ENCODE measurements at places on chromosomes 1 and 21.

DNA sequence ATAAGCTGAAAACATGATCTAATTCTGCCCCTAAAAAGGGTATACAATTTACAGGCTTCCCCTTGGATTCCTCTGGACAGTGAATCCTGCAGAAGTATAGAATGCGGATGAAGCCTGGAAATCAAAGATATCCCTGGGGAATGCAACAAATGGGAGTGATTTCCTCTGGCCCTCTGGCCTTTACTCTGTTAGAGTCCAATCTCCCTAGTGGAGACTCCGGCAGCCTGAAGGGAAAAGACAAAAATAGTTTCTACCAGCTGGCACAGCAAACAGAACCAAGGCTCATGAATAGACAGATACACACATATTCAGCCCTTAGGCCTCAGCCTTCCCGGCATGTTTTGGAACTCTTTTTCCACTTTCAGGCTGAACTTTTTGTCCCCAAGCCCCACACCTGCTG lies 3.9 kb upstream of the LRRC52 start:
- no peak for DNase-seq

DNA sequence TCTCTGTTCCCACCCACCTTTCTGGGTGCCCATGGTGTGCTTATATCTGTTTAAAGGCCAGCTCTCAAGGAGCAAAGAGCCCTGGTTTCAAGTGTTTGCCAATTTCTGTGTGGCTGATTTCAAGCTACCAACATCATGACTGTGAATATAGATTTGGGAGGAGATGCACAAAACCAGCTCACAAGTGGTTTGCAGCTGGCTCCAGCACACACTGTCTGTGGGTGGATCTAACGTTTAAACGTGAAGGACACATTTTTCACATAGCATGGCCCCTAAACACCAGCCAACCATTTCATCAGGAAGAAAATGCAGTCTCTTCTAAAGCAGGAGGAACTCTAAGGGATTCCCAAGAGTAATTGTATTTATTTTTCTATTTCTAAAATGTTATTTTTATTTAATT lies 65.2 kb downstream of the FCRL5 start:
- peak; percentile 41 for DNase-seq

GRCh38 chr1:30312226-30312625 lies 411.2 kb downstream of the MATN1 start:
- DNase-seq, result no peak

GRCh38 chr1:3463013-3463385 lies 8.5 kb downstream of the ARHGEF16 start:
- DNase-seq, result no peak

- DNase-seq, result no peak
These were observed 10.4 kb downstream of the IFI44L start for GRCh38 chr1:78630600-78630999.

DNA sequence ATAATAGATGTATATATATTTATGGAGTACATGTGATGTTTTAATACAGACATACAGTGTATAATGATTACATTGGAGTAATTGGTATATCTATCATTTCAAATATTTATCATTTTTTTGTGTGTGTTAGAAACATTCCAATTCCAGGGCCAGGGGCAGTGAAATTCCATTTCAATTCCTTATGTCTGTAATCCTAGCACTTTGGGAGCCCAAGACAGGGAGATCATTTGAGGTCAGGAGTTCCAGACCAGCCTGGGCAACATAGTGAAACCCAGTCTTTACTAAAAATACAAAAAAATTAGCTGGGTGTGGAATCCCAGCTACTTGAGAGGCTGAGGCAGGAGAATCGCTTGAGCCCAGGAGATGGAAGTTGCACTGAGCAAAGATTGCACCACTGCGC lies 30.4 kb upstream of the PDC start:
- DNase-seq, result no peak

DNA sequence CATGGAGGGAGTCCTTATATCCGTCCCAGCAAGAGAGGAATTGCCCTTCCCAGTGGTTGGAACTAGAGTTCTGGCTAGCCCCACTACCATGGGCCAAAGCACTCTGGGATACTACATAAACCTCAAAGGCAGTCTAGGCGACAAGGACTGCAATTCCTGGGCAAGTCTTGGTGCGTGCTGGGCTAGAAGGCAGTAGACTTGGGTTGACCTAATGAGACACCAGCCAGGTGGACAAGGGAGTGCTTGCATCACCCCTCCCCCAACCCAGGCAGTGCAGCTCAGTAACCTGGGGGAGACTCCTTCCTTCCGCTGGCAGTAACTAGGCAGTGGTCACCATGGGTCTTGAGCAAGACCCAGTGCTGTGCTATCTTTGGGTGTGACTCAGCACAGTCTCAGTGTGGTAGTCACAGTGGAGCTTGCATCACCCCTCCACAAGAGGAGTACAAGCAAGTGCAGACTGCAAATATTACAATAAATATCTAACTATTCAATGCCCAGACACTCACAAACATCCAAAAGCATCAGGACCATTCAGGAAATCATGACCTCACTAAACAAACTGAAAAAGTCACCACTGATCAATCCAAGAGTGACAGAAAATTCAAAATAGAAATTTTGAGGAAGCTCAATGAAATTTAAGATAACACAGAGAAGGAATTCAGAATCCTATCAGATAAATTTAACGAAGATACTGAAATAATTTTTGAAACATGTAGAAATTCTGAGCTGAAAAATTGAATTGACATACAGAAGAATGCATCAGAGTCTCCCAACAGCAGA lies 84.7 kb upstream of the LYPLAL1 start:
- DNase-seq, result peak; percentile 97

- no peak for DNase-seq
These were observed 1326.5 kb downstream of the PLA2G4A start for GRCh38 chr1:188155261-188155660.

DNA sequence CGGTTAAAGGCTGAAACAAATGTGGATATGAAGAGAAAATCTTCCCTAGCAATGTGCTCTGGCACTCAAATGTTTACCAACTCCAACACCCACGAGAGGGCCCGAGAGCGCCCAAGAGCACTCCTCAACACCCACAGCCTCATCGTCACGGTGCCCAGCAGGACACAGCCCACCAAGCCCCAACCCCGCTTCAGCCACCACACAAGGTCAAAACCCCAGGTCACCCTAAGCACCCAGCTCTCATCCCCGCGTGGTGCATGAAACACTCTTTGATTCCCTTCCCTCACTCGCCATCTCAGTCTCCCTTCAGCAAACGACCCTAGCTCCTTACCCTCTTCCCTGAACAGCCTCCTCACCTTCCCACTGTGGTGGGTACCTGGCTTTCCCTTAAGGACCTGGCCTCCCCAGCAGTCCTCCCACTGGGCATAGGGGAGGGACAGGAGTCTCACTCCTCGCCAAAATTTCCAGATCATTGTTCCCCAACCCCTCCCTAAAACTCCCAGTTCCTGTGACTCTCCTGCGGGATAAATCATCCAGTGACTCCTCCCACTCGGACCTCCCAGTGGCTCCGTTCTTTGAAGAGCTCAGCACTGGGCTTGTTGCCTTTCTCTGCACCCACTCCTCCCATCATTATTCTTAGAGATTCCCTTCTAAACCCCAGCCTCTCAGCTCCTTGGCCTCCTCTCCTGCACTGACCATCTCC lies 170.4 kb upstream of the SYT6 start:
- no peak for DNase-seq

GRCh38 chr1:108862698-108863477 lies 6.0 kb upstream of the AKNAD1 start:
- DNase-seq, result no peak

DNA sequence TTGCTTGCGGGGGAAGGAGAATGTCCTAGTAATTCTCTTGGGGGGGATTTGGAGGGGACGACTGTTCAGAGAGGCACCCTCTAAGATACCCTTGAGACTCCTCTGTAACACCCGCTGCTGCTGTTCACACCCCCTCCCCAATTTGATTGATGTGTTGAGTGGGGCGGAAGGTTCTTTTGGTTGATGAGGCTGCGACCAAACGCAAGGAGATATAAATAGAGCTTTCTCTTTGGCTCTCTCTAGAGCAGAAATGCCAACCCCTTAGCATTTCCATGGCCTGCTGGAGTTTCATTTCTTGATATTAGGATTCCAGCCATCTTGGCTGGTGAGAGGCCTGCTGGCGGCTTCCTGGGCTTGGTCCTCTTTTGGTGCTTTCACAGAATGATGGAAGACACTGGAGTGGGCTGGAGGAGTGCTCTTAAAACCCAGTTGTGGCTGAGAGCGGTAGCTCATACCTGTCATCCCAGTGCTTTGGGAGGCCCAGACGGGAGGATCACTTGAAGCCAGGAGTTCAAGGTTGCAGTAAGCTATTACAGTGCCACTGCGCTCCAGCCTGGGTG lies 2.0 kb downstream of the PIK3CD start:
- DNase-seq, result no peak

GRCh38 chr21:35036465-35037383 lies 12.4 kb downstream of the RUNX1 start:
- DNase-seq, result no peak

- no peak for DNase-seq
These were observed 4.6 kb downstream of the COL9A2 start for GRCh38 chr1:40312238-40313205.

GRCh38 chr1:17887661-17888371 lies 132.7 kb downstream of the ACTL8 start:
- DNase-seq, result no peak

DNA sequence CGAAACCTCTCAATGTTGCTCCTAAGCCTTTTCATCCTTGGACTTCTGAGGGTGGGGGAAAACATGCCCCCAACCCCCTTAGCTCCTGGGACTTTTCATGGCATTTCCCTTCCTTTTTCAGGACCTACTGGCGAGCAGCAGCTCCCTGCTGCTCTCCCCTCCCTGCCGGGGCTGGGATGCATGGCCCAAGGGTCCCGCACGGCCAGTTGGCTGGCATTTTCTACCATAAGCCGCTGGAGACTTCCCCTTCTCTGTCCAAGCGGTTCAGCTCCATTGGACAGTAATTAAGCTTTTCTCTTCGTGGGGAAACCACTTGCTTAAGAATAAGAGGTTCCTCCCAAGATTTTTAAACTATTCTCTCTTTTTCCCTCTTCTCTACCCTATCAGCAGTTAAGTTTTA lies 52.8 kb downstream of the FCRL5 start:
- DNase-seq, result no peak

GRCh38 chr1:159122005-159122621 lies 45.5 kb upstream of the AIM2 start:
- peak; percentile 79 for DNase-seq

GRCh38 chr1:37795340-37796125 lies 1.9 kb downstream of the MANEAL start:
- DNase-seq, result peak; percentile 62

DNA sequence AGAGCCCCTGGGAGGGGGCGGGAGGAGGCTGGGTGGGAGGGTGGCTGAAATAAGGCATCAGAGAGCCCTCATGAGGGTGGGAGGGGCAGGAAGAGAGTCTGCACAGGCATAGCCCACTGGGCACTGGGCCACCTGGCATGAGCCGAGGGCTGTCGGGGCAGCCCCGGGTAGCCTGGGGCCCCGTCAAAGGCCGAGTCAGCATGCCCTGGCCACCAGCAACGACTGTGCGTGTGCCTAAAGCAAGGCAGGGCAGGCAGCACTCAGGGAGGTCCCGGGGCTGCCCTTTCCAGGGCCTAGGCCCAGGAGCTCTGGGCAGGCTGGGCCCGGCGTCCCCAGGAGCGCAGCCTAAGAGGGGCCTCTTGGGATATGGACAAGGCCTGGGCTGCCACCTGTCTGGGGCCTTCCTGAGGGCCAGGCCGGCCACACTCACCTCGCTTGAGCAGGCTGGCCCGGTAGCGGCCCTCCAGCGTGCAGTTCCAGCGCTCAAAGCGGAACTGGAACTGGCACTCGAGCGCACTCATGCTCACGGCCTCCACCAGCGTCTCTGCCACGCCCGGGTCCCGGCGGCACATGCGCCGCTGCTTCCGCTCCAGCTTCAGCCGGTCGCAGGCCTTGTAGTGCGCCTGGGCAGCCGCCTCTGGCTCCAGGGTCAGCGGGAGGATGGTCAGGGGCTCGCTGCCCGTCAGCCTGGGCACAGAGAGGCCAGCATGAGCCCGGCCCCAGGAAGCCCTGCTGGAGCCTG lies 22.7 kb downstream of the WNT9A start:
- DNase-seq, result no peak

DNA sequence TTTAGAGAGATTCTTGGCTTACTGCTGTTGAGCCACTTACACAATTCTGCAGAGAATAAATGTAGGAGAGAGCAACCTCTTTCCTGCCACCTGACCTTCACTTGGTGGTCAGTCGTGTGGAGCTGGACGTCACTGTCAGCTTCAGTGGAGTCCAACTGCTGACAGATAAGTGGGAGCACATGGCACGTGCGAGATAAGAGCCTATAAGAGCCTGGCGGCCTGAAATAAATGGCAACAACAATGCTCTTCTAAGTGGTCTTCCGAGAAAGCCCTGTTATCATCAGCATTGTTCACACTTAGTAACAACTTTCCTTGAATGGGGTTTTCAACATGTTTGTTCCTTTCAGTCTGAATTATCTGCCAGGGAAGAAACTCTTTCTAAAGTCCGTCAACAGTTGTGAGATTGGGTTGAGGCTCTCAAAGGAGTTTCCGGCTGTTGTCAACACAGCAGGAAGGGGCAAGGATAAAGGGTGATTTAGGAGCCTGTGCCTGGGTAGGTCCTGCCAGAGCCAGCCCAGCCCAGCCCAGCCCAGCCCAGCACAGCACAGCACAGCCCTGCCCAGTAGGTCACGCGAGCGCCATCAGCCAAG lies 57.2 kb upstream of the RUNX1 start:
- no peak for DNase-seq

- peak; percentile 95 for DNase-seq
These were observed 1.4 kb upstream of the VAMP4 start for GRCh38 chr1:171743081-171743870.

- DNase-seq, result no peak
These were observed 2.5 kb downstream of the SLC25A44 start for GRCh38 chr1:156196445-156196844.

GRCh38 chr21:45747233-45747766 lies 103.8 kb downstream of the PCBP3 start:
- DNase-seq, result no peak

DNA sequence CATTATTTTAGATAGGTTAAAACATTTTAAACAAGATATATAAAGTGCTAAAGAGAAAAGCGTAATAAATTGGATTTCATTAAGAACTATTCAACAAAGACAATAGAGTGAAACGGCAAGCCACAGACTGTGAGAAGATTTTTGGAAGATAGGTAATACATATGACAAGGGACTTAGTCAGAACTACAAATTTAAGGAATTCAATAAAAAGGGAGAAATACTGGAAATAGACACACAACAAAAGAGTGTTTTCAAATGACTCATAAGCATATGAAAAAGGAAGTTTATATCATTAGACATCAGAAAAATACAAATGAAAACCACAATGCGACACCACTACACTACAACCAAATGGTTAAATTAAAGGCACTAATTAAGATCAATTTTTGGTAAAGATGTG lies 90.5 kb downstream of the GDAP2 start:
- DNase-seq, result peak; percentile 89

GRCh38 chr1:20483833-20484518 lies 2.0 kb downstream of the CAMK2N1 start:
- DNase-seq, result peak; percentile 55

Data from GM23248 (cell line).